Hippocampal formation (tissue), 2 donors: ENCODE measurements at places on chromosomes 11 and 22.

DNA sequence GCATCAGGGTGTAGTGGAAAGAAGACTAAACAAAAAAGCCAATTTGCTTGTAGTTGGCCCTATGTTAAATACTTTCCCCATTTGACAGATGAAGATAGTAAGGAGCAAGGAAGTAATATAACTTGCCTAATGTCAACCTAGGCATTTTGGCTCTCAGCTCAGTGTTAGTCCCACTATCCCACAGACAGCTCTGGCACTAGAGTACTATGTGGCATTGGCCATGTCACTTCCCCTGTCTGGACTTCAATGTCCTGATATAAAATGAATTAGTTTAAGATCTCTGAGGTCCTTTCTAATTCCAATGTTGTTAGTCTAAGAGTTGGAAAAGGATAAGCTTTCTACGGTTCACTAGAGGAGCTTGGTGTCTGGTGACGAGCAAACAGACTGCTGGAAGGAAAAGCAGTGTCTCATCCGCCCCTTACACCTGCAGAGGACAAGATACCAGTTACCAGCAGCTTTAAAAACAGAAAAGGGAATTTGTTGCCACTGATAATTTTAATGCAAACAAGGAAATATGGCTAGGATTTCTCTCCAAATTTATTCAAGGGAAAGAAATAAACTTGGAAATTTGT, 92.5 kb downstream of the RELT start:
- no peak for DNase-seq

GRCh38 chr22:22745225-22746060, 101.0 kb downstream of the GGTLC2 start:
- no peak for DNase-seq

DNA sequence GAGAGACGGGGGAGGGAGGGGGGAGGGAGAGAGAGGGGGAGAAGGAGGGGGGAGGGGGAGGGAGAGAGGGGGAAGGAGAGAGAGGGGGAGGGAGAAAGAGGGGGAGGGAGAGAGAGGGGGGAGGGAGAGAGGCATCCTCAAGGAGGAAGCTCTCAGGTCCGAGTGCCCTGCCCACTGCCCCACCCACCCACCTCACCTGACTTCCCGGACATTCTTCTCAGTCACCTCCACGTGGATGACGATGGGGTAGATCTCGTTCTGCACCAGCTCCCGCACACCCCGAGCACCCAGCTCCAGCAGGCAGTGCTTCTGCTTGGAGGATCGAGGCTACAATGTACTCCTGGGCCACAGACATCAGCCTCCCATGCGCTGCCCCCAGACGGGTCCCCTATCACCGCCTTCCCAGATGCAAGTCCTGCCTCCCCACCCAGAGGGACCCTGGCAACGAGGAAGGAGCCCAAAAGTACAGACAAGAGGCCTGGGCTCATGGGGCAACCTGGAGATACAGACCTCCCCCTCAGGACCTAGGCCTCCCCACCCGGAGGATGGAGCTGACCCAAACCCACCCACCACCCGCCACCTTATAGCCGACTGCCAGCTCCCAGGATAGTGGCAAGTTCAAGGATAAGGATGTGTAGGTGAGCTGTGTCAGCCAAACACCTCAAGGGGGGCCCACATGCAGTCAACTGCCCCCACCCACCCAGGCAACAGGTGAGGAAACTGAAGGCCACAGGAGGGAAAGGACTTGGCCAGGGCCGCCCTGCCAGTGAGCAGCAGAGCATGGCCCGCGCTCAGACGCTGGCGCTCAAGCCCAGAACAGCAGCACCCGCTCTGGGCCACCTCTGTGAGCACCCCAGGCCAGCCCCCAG, 5.6 kb upstream of the MFNG start:
- no peak for DNase-seq

DNA sequence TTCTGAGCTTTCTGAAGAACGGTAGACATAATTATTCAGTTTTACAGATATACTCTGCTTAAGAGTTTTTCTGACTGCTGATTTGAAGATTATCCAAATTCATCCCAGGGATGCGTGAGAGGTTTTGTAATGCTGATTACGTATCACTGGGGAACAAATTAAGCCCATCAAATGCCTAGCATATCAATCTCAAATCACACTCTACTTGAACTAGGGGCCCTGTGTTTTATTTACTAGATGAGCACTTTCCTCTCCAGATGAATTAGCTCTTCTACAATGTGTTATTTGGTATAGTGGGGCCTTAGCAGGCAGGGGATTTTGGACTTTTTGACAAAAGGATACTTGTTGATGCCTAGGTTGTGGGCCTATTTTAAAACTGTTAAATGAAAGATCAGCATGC, 177.9 kb downstream of the JRKL start:
- DNase-seq: no peak

DNA sequence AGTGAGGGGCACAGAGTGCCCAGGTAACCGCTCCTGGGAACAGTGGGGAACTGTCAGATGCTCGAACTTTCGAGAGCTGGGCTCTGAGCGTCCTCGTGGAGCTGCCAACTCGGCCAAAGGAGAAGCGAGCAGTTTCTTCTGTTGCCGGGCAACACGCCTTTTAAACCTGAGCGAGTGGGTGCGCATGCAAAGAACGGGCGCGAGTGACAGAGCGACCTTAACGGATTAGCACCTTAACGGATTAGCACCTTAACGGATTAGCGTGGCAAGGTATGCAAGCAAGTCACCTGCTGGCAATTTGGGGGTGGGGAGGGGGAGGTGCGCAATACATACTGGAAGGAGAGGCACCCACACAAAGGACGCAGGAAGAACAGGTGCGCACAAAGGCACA, 61.8 kb upstream of the PRODH start:
- DNase-seq: no peak

GRCh38 chr11:81026032-81026431, 1585.2 kb upstream of the TENM4 start:
- DNase-seq: no peak

GRCh38 chr11:575313-575995, 816 bp upstream of the PHRF1 start:
- DNase-seq: no peak

DNA sequence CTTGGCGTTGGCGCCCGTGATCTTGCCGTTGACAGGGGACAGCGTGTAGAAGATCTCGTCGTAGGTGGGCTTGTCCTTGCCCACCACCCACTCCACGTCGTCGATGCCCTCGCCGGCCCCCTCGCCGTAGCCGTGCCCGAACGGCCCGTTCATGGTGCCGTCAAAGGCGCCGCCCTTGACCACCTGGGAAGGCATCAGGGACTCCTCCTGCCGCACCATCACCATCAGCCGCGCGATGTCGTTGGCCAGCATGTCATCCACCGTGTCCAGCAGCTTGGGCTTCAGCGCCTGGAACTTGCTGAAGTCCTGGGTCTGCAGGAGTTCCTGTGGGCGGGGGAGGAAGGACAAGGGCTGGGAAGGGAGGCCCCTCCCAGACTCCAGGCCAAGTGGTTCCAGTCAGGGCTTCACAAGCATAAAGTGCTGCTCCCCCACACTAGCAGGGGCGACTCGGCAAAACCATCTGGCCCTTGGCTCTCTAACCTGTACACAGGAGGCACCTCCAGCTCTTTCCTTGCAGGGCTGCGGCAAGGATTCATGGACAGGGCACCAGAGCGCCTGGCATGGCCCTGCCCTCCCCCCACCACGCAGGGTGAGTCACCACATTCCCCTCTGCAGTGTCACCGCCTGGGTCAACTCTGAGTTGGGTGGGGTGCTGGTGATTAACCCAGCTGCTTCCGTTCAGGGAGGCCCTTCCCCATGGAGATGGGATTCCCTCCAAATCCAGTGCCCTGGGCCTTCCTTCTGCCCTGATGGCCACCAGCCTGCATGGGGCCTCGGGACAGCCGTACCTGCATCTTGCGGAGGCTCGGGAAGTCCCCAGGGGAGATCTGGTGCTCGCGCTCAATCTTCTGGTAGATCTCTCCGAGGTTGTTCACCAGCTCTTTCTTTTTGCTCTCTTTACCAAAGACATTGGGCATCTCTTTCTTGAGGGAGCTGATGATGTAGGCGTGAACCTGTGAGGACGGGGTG, 10.4 kb upstream of the CDC42BPG start:
- no peak for DNase-seq
